ENCODE measurements at places on chromosomes 13 and 19.

DNA sequence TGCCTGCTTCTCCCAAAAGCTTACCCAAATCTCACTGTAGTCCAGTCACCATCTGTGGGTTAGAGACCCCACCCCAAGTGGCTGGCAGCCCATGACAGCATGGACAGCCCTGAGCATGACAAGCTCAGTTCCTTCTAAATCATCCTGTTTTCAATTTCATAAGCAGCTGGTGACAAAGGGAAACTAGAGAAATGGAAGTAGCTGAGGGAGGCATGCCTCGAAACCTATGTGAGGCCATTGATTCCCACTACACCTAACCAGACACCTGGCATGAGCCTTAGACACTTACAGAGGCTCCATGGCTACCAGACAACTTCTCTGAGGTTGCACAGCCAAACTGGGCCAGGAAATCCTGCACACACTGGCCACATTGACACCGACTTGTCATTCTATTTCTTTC is 56.2 kb downstream of the ABCC4 start:
- no peak for DNase-seq

DNA sequence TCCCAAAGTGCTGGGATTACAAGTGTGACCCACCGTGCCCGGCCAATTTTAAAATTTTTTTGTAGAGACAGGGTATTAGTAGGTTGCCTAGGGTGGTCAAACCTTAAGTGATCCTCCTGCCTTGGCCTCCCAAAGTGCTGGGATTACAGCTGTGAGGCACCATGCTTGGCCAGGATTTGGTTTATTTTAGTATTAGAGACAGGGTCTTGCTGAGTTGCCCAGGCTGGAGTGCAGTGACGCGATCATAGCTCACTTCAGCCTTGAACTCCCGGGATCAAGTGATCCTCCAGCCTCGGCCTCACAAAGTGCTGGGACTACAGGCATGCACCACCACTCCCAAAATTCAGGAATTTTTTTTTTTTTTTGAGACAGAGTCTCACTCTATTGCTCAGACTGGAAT is 5.4 kb upstream of the ZNF414 start:
- no peak for DNase-seq

- DNase-seq, result no peak
Measured at GRCh38 chr19:30406220-30407067, 34.3 kb downstream of the ZNF536 start.

GRCh38 chr19:50313812-50314536 is 15.2 kb downstream of the KCNC3 start:
- DNase-seq, result no peak

GRCh38 chr19:54209058-54209810 is 8.6 kb downstream of the RPS9 start:
- no peak for DNase-seq

- DNase-seq, result peak; percentile 66
Measured at GRCh38 chr19:18995804-18996241, 37.5 kb downstream of the SUGP2 start.

Data from epithelial cell of esophagus (primary cell).